Cardiac muscle cell (in vitro differentiated cells and primary cell): ENCODE measurements at places on chromosomes 1 and 21.

DNA sequence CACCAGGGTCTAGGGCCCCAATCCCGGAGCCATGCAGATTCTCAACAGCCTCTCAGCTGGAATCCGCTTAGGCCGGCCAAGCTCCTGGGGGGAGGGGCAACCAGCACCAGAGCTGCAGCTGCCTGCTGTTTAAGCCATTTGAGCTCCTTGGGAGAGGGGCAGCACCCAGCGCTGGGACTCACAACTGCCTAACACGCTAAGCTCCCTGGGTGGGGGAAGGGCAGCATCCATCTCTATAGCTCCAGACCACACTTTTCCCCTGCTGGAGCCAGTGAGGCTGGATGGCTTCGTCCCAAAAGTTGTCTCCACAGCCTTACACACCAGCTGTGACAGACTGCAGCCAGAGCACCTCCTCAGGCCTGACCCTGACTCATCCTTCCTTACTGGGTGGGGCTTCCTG lies 6.9 kb upstream of the PTGFR start:
- no peak for DNase-seq

GRCh38 chr1:4397196-4397595 lies 257.2 kb upstream of the AJAP1 start:
- DNase-seq, result no peak

DNA sequence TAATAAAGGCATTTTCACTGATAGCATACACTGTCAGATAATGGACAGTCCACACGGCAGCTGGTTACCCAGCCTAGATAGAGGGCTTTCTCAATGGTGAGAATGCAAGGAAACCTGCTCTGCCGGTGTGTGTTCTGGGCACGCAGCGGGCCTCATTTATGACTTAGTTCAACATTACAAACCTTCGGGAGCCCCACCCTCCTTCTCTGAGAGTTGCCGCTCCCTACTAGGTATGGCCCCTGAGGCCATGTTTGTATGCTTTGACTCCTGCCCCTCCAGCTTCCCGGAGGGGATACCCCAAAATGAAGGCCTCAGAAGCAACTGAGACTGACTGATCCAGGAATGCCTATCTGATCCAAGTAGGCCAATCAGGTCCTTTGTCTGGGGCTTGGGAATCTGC lies 17.2 kb upstream of the FABP3 start:
- DNase-seq, result no peak

DNA sequence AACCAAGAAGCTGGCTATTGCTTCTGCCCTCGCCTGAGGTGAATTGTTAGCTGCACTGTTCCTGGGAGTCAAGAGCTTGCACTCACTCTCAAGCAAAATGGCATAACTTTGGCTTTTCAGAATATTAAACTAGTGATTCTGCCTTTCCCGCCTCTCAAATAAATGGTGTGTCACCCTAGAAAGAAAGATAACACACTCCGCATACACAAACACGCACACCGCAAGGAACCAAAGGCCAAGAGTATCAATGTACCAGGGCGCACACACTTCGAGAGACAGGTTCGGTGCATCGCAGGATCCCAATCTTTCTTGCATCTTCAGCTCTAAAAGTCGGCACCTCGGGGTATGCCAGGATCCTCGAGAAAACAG lies 470 bp upstream of the RTCA start:
- no peak for DNase-seq

- DNase-seq, result no peak
Observed at GRCh38 chr1:167512046-167512654, 6.2 kb downstream of the CD247 start.

GRCh38 chr1:181092056-181092455 lies 3.6 kb downstream of the IER5 start:
- DNase-seq, result no peak

- DNase-seq, result peak; percentile 97
Observed at GRCh38 chr1:205298191-205298994, 23.2 kb downstream of the NUAK2 start.

DNA sequence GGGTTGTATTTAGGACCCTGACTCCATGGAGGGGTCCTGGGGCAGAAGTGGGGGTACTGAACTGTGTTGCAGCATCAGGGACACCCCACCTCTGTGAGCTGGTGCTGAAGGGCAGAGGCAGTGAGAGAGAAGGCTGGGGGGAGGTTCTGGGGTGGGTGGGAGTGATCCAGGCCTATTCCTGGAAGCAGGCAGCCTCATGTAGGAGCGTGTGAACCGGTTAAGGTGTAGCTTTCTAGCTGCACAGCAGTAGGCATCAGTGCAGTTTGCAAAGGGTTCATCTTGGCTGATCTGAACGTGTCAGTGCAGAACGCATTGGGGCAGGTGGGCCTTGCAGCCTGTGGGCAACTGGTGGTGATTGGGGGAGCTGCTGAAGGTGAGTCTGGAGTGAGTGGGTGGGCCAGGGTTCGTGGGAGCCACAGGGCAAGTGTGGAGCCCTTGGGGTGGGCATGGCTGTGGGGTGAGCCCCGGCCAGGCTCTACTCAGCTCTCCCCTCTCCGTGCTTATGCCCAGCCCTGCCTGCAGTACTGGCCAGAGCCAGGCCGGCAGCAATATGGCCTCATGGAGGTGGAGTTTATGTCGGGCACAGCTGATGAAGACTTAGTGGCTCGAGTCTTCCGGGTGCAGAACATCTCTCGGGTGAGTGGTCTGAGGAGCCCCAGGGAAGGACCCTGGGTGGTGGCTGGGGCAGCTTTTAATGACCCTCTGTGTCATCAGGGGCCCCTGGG lies 86.7 kb downstream of the PTPRU start:
- DNase-seq, result no peak

DNA sequence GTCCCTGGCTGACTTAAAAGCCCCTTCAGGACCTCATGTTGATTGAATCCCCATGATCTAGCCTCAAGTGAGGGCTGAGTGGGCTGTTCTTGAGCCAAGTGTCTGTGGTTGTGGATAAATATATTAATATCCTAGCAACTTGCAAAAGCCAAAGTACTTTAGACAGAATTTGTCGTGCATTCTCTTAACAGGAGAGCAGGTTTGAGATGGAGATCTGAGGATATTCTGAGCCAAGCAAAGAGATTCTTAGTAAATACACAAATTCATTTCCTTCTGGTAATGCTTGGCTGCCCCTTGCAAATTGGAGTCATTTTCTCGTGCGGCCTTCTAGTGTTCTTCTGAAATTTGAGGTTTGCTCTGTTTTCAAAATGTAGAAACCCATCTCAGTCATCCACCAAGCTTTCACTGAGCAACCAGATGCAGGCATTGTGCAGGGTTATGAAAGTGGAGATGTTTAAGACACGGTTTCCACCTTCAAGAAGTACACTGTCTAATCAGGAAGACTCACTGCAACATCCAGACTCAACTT lies 242.1 kb upstream of the JUN start:
- DNase-seq, result peak; percentile 15

DNA sequence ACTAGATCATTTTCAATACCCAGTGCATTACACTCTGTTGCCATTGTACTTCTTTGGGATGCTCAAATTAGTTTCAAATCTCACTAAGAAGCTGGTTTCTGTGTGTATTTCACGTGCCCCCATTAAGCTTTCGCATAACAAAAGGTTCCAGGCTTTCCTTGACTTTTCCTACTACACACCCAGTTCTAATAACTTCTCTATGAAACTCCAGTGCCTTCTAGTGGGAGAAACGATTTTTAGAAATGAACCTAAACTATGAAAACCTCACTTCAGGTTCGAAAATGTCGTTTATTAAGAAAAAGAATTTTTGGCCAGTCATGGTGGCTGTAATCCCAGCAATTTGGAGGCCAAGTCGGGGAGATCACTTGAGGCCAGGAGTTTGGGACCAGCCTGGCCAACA lies 2.8 kb downstream of the CFHR4 start:
- no peak for DNase-seq

- DNase-seq, result no peak
Observed at GRCh38 chr1:111597426-111597825, 22.2 kb upstream of the RAP1A start.

- no peak for DNase-seq
Observed at GRCh38 chr1:41499591-41499990, 15.1 kb upstream of the EDN2 start.

DNA sequence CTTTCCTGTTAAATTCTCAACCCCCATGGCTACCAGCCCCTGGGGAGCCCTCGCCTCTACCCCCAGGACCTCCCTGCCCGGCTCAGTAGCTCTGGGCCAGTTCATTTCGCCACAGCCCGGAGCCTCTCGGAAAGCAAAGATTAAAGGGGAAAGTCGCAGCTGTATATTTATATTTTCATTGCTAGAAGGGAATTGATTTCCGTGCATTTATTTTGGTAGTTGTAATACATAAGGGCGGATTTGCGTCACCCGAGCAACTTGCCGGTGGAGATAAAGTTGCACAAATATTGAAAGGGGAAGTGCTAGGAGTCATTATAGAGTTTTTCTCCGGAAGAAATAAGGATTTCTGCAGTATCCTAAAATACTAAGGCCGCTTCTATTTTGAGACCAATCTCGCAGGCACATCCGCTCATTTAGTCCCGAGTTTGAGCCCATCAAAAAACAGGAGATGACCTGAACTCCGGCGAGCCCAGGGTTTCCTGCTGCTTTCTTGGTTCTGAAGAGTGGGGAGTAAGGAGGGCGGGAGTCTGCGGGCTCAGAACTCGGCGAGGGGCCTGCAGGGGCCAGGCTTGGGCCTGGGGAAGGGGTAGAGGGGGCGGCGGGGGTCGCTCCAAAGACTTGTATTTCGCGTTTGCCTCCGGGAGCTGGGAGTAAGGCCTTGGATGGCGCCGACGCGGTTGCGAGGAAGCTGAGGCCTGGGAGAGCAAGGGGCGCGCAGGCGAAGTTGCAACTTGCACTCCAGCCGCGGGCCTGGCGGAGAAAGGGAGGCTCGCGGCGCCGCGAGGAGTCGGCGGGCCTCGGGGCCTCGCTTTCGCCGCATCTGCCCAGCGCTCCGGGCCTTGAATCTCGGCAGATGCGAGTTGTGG lies 2.5 kb upstream of the HLX start:
- peak; percentile 65 for DNase-seq

GRCh38 chr1:39184354-39184818 lies 20.1 kb upstream of the MACF1 start:
- no peak for DNase-seq

DNA sequence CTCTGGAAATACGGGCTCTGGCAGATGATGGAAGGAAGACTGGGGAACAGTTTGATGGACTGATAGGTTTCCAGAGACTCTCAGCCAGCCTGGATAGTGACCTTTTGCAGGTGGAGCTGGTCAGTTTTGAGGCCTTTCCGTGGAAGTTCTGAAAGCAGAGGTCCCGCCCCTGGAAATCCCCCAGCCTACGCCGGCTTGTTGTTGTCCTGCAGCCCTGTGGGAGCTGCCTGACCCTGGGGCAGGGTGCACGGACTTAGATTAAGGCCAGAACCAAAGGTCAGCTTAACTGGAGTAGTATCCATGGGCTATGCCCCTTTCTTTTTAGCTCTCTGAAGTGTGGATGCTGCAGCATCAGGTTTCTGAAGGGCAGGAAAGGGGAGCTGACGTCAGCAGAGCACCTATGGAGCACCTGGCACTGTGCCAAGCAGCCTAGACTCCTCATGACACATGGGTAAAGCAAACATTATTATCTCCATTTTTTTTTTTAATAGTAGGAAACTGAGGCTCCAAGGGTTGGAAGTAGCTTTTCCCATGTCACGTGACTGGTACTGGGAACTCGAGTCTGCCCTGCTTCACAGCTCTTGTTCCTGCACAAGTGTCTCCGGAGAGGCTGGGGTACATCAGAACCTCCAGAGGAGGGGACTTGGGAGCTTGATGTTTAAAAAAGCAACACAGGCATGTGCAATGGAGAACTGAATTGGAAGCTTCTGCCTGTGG lies 38.5 kb downstream of the IER5 start:
- no peak for DNase-seq

DNA sequence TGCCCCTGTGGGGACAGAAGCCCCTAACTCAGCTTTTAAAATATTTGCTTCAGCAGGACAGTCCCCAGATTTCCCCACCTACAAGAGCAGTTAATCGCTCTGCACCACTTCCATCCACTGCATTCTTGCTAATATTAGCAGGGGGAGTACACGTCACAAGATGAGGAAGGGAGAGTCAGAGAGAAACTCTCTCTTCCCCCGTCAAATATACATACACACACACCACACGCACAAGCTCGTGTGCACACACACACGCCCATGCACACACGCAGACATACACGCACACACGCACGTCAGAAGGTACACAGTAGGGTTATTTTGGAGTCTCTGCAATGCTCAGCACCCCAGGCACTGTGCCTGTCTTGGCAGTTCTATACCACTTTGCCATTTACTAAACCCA lies 2.1 kb downstream of the CLCA1 start:
- no peak for DNase-seq

DNA sequence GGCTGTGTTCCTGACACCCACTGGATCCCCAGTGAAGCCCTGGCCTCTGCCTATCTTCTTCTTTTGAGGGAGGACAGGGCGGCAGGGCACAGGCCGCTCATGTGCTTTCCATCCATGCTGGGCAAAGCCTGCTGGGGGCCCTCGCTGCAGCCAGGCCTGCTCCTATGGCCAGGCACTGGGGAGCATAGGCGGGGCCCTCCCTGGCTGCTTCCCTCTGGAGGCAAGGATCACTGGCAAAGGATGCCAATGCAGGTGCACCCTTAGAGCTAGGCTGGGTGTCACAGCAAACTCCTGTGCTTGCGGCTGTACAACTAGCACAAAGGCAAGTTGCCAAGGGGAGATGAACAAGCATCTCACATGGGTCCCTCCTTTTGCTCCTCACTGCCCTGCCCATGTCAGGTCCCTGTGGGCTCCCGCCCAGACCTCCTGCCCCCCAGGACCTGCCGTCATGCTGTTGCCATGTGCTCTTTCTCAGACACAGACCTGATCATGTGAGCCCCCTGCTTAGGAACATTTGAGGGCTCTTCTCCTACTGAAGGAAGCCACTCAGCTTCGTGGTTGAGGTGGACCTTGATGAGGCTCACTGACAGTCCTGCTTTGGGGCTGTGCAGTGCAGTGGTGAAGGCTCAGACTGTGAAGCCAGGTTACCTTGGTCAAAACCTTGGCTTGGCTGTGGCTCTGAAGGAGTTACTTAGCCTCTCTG lies 393.6 kb downstream of the PTPRU start:
- DNase-seq, result no peak

GRCh38 chr21:32496568-32496967 lies 84.1 kb downstream of the EVA1C start:
- DNase-seq, result no peak

DNA sequence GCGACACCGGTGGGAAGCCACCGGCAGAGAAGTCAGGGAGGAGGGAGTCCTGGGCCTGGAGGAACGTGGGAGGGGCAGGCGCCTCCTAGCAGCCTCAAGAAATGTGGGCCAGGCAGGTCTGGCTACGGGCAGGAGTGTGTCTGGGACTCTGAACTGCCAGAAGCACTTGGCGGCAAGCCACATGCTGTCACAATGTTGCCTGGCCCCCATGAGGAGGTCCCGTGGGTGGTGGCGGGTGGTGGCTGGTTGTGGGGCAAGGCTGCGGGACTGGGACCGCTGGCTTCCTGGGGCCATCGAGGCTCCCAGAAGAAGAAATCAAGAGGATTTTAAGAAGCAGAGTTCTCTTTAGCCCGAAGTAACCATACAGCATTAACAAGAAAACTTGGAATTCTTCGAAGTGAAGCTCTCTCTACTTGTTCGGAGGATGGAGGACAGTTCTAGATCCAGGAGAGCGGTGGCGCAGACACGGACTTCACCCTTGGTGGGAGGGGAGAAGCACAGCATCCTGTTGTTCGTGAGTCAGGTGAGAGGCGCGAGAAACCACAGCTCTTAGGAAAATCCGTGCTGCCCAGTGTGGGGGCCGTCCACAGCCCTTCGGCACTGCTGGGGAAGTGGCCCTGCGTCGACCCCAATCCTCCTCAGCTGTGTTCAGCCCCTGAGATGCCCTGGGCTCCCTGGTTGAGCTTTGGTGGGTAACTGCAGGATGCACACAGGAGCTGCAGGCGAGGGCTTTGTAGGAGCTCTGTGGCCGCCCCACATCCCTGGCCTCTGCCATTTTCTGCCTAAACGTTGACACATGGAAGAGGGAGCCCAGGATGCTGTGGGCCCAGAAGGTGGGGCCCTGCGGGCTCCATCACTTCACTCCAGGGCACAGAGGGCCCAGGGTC lies 12.4 kb downstream of the SKI start:
- peak; percentile 34 for DNase-seq
